Cerebellar nuclear complex (tissue), 1 donor: ENCODE measurements at places on chromosomes 1 and 21.

DNA sequence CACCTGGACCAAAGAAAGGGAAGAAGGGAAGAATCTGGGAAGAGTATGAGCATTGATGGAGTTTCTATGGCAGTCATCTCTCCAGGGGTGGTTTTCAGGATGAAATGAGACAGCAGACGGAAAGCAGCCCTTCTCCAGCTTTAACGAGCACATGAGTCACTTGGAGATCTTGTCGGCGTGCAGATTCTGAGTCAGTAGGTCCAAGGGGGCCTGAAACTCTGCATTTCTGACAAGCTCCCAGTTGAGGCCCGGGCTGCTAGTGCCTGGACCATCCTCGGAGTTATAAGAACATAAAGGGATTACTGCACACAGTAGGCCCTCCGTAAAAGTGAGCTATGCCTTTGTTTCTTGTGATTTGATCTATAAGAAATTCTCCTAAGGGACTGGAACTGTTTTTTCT, 17.6 kb downstream of the HSPG2 start:
- DNase-seq: no peak

GRCh38 chr1:225485991-225486530, 58.2 kb upstream of the LBR start:
- no peak for DNase-seq

DNA sequence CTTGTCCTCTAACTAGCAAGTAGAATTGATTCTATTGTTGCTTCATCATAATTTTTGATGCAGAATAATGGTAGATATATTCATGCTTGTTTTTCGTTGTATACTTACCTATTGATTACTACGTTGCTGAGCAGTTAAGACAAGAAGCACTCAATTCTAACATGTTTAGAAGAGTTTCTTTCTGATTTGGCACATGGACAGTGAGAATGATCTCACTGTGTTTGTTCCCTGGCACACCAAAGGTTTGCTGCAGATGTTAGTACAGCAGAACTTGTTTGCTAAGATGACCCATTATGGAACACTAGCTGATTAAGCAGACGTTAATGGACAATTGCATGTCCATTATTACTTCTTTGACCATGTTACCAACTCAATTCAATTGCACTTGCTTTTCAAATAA, 184.7 kb upstream of the SGIP1 start:
- DNase-seq: no peak

GRCh38 chr1:91537281-91537986, 36.8 kb downstream of the CDC7 start:
- DNase-seq: no peak

DNA sequence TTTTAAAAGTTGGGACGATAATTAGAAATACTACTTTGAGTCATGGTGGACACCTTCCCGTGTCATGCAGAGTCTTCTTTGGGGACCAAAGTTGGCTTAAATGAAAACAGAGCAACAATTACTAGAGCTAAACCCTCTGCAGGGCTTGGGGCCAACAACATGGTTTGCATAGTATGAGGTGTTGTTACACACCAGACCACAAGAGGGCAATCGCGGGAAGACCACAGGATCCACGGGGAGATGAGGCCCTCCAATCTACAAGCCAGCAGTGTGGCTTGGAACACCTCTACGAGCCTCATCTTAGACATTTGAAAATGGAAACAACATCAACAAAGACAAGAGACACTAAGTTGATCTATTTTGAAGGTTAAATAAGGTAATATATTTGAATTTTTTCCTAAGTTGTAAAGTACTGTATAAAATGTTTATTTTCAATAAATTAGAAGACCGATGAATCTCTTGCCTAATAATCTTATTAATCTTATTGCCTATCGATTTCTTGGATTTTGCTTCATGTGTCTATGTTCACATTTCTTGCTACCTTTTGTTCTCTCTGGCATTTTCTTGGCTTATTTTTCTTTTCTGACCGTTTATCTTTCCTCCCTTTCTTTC, 8.2 kb upstream of the SMCP start:
- no peak for DNase-seq

- no peak for DNase-seq
Measured at GRCh38 chr1:41666981-41667631, 182.6 kb upstream of the EDN2 start.
